MG63 (cell line): ENCODE measurements at places on chromosomes 3 and 15. TPM values are rescaled to one million over a fixed set of nuclear protein-coding genes. Genes with fewer than 3 reads are reported as not detected.

BNC1 gene
- 23.5 and 28.6 TPM in 2 replicates for total RNA-seq

RETNLB gene
- total RNA-seq, result not detected in 2 replicates

RBM5 gene
- 31.2 and 53.4 TPM in 2 replicates for total RNA-seq

TM4SF18 gene
- 4.5 and 6.4 TPM in 2 replicates for total RNA-seq

GOLGA6L4 gene
- 2.2 TPM in 1 of 2 replicates, not detected in the other for total RNA-seq

ROPN1 gene
- not detected in 2 replicates for total RNA-seq

SLC22A13 gene
- not detected in 2 replicates for total RNA-seq

TXNRD3 gene
- total RNA-seq, result 11.4 and 15.9 TPM in 2 replicates

VGLL3 gene
- 11.7 and 13.4 TPM in 2 replicates for total RNA-seq

MAP1A gene
- total RNA-seq, result 0.74 and 2.3 TPM in 2 replicates
